ENCODE measurements at places on chromosomes 16 and 17. TPM values are rescaled to one million over a fixed set of nuclear protein-coding genes. Genes with fewer than 3 reads are reported as not detected.

The SYNGR3 gene
- total RNA-seq: 38.8 TPM

DNA sequence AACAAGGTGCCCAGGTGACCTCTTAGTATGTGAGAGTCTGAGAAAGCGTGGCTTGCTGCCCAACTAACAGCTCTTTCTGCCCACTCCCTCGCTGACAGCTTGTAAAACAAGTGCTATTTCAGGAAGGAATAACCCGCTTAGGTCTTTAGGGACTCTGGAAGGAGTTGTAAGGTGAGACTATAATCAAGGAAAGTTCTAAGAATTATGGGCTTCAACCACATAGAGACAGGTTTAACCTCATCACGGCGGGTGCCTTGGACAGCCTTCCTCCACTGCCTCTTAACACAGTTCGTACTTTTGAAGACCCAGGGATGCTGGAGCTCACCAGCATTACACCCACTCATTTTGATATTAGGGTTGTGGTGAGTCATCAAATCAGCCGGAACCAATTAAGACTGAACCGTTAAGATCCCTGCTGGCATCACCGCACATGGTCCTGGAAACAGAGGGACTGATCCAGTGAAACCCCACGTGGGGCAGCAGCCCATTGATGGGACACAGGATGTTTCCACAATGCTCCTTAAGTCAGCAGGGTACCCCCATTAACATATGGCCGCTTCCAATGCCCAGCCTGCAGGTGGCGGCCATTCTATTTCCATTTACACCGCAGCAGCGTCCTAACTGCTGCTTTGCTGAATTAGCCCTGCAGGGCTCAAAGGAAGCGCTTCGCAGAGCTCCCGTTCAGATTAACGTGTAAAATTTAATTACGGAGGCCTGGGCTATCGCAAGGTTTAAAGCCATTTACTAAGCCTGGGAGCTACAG is 176.6 kb upstream of the SDK2 start:
- no peaks in the 10 kb centered on the region for H3K36me3 ChIP-seq
- no peak overlapping the region for H3K4me3 ChIP-seq
- peaks cover 28% of the 10 kb centered on the region for H3K27me3 ChIP-seq
- peak; percentile 77 for DNase-seq

DNA sequence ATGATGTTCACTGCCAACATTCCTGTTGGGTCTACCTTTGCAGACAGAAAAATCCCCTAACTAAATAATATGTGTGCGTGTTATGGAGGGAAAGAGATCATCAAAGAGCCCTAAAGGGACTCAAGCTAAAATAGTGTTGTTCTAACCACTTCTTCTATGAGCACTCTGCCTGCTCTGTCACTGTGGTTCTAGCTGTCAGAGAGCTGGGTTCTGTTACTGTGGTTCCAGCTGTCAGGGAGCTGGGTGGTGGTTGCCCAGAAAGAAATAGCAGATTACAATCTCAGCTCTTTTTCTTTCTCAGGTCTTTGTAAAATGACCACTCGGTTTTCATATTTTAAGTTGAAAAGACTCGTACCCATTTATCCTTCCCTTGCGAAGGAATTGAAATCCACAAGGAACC is 176.3 kb downstream of the HS3ST3A1 start:
- no peaks in the 10 kb centered on the region for H3K4me1 ChIP-seq
- no peak overlapping the region for H3K4me3 ChIP-seq
- no peak for DNase-seq
- no peaks in the 10 kb centered on the region for H3K27me3 ChIP-seq

DNA sequence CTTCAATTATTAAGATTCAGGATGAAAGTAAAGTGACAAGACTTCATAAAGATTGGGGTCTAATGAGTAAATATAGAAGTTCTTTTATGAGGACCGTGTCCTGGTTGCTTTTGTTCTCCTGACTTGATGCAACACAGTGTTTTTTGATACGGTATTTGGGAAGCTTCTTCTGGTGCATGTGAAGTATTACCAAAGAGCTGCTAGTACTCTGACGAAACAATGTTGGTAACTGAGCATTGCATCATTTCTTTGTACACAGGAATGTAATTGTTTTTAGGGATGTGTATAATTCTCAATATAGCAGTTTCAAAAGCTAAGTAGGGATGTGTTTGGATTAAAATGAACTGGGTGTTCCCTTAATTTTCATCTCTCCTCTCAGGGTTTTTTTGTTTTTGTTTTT is 15.9 kb downstream of the KPNB1 start:
- no peak for DNase-seq
- no peak overlapping the region for H3K4me3 ChIP-seq
- H3K27me3 ChIP-seq: no peaks in the 10 kb centered on the region

DNA sequence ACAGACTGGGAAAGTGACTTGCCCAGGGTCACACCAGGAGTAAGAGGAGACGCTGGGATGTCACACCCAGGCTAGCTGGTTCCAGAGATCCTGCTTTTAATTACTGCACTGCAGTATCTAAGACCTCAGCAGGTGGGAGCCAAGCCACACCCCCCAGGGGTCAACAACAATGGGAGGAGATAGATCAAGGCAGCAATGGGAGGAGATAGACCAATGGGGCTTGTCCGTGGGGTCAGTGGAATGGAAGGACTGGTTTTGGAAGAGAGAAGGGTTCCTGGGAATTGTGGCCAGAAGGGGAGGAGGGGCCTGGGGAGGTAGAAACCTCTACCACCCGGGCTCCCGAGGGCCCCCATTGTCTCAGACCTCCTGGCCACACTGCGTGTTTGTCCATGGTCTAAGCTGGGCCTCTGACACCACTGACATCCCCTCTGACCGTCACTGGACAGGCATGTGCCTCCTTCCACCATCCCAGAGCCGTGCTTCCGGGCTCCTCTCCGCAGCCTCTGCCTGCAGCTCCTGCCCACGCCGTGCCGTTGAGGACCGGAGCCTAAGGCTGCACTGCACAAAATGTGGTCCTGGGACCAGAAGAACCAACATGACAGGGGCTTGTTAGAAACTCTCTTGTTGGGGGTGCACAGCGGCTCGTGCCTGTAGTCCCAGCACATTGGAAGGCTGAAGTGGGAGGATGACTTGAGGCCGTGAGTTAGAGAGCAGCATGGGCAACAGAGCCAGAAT is 69.8 kb upstream of the RPH3AL start:
- no peak for DNase-seq
- H3K27ac ChIP-seq: no peak overlapping the region
- no peaks in the 10 kb centered on the region for H3K36me3 ChIP-seq
- no peaks in the 10 kb centered on the region for H3K27me3 ChIP-seq

DNA sequence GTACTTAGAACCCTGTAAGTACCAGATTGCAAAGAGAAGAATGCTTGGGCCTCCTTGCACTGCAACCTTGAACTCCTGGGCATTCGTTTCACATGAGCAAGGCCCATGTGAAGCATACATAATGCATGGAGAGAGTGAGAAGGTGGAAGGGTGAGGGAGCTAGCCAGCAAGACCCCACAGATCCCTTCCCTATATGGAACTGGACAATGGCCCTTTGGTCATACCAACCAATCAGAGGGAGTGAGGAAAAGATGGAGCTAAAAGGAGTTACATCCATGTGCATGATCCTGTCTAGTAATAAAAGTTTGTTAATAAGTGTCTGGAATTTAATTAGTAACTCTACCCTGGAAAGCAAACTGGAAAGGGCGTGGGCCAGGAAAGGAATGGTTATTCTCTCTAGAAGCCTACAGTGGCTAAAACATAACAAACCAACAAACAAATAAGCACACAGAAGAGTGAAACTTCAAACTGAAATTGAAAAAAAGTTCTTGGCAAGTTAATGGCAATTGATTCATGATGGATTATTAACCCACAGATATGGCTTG is 29.6 kb downstream of the DNAH3 start:
- peaks cover 4% of the 10 kb centered on the region for H3K4me1 ChIP-seq
- no peaks in the 10 kb centered on the region for H3K27me3 ChIP-seq
- no peak overlapping the region for H3K27ac ChIP-seq
- H3K4me3 ChIP-seq: no peak overlapping the region

GRCh38 chr16:5336941-5337340 is 239.3 kb upstream of the EEF2KMT start:
- no peaks in the 10 kb centered on the region for H3K4me1 ChIP-seq
- no peaks in the 10 kb centered on the region for H3K27me3 ChIP-seq
- no peak for DNase-seq
- H3K4me3 ChIP-seq: no peak overlapping the region

- no peaks in the 10 kb centered on the region for H3K4me1 ChIP-seq
- no peaks in the 10 kb centered on the region for H3K36me3 ChIP-seq
- DNase-seq: peak; percentile 86
- H3K4me3 ChIP-seq: no peak overlapping the region
- no peak overlapping the region for H3K27ac ChIP-seq
Observed at GRCh38 chr17:32659419-32659842, 172.6 kb downstream of the CDK5R1 start.

DNA sequence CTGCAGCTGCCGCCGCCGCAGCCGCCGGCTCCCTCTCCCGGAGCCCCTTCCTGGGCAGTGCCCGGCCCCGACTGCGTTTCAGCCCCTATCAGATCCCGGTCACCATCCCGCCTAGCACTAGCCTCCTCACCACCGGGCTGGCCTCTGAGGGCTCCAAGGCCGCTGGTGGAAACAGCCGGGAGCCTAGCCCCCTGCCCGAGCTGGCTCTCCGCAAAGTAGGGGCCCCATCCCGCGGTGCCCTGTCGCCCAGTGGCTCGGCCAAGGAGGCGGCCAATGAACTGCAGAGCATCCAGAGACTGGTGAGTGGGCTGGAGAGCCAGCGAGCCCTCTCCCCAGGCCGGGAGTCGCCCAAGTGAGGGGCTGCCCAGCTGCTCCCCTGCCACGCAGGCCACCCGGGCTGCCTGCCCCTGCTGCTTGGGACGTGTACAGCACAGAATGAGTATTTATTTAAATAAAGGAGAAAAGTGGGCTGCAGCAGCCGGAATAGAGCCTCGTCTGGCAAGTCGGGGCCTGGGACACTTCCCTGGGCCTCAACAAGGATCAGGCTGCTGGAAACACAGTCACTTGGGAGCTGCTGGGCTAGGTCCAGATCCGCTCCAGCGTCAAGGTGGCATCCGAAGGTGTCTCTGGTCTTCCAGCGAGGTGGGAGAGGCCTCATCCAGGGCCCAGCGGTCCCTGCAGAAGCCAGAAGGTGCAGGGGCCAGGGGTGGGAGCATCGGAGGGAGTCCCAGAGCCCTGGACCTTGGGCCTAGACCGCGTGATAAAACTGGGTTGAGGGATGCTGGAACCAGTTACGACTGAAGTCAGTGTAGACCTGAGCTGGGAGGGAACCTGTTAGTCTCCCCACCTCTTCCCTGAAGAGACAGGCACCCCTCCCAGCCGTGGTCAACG is 8.8 kb downstream of the TBX2 start:
- H3K4me3 ChIP-seq: no peak overlapping the region
- no peak overlapping the region for H3K27ac ChIP-seq
- H3K4me1 ChIP-seq: peaks cover 39% of the 10 kb centered on the region

DNA sequence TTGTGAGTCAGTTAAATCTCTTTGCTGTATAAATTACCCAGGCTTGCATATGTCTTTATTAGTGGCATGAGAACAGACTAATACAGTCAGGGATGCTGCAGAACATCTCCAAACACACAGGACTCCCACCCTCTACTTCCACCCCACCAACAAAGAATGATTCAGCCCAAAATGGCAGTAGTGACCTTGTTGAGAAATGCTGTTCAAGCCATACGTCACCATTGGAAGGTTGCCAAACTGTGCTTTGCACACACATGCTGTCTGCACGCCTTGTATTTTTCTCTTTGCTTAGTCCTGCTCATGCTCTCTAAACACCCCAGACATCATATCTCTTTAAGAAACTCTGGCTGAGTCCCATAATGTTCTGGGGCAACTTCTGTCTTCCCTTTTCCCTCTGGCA is 589.6 kb downstream of the WWOX start:
- no peak overlapping the region for H3K4me3 ChIP-seq
- H3K27me3 ChIP-seq: no peaks in the 10 kb centered on the region
- no peak overlapping the region for H3K27ac ChIP-seq
- no peaks in the 10 kb centered on the region for H3K4me1 ChIP-seq
- H3K36me3 ChIP-seq: no peaks in the 10 kb centered on the region
- no peak for DNase-seq

GRCh38 chr17:676060-676700 is 38.5 kb downstream of the VPS53 start:
- H3K4me3 ChIP-seq: no peak overlapping the region
- H3K4me1 ChIP-seq: no peaks in the 10 kb centered on the region
- H3K27ac ChIP-seq: no peak overlapping the region

DNA sequence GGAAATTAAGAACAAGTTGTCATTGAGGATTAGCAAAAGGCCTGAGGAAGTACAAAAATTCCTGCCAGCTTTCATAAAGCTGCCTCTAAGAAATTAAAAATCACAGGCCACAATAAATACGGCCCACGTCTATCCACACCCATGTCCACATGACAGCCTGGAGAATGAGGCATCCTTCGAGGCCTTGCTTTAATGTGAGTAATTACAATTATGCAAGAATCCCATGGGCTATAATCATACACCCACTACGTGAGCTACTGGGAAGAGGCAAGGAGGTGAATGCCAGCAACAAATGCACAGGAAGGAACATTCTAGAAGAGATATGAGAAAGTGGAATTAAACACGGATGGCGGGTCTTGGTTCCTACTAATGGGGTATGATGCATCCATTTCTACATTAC is 65.4 kb upstream of the ZFHX3 start:
- H3K4me1 ChIP-seq: no peaks in the 10 kb centered on the region
- no peak for DNase-seq
- H3K27me3 ChIP-seq: no peaks in the 10 kb centered on the region
- no peaks in the 10 kb centered on the region for H3K36me3 ChIP-seq
- no peak overlapping the region for H3K27ac ChIP-seq

DNA sequence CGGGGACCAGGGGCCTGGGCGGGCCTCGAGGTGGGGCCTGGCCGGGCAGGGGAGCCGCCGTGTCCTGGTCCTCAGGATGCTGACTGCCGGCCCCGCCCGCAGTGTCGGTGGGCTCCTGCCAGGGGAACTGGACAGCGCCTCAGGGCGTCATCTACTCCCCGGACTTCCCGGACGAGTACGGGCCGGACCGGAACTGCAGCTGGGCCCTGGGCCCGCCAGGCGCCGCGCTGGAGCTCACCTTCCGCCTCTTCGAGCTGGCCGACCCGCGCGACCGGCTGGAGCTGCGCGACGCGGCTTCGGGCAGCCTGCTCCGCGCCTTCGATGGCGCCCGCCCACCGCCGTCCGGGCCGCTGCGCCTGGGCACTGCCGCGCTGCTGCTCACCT is 2.3 kb upstream of the PAQR4 start:
- H3K4me1 ChIP-seq: peaks cover 24% of the 10 kb centered on the region
- peaks cover 32% of the 10 kb centered on the region for H3K27me3 ChIP-seq
- no peaks in the 10 kb centered on the region for H3K36me3 ChIP-seq
- no peak overlapping the region for H3K27ac ChIP-seq
- H3K4me3 ChIP-seq: peak overlapping the region; percentile 23
- no peak for DNase-seq
